ENCODE measurements at places on chromosomes 7 and 10.

DNA sequence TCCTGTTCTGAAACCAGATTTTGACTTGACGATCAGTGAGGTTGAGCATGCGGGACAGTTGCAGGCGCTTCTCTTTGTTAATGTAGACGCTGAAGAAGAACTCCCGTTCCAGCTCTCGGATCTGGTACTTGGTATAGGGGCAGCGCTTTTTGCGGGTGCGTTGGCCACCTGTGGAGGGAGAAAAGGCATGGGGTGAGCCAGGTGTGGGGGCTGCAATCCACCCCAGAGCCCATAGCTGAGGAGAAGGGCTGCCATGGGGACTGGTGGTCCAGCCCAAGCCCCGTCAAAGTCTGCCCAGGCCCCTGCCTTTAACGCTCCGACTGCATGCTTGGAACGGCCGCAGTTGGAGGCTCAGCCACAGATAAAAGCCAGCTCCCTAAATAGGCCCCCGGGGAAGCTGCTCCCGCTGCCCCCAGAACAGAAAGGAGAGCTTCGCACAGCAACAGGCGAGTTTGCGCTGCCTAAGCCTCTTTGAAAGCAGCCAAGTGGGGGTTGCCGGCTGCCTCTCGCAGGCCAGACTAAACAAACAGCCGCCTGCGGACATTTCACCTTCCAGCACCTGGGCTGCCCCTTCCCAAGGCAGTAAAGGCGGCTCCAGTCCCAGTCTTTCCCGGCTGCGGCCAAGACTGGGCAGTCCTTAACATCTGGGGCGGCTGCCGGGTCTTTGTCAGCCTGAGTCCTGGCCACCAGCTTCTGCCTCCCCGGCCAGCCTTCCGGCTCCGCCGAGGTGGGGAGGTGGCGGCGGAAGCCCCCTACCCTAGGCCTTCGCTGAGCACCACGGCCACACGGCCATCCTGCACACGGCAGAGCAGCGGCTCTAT lies 2.0 kb downstream of the HOXA11 start:
- no peak for DNase-seq

DNA sequence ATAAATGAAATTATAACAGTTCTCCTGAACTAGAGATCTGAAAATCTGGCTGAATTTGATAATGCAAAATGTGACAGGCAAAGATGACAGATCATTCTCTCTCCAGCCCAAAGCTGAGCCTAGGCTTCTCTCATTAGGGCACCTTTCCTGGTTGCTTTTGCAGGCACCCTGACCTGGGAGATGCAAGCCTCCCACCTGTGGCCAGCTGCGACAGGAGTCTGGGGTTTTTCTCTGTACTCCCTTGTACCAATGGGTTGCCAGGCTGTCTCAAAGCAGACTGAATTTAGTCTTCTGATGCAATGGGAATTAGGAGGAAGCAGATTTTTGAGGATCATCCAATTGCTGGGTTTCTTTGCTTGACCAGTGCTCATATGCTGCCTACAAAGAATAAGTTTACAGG lies 85.0 kb upstream of the EFCAB10 start:
- DNase-seq, result no peak

DNA sequence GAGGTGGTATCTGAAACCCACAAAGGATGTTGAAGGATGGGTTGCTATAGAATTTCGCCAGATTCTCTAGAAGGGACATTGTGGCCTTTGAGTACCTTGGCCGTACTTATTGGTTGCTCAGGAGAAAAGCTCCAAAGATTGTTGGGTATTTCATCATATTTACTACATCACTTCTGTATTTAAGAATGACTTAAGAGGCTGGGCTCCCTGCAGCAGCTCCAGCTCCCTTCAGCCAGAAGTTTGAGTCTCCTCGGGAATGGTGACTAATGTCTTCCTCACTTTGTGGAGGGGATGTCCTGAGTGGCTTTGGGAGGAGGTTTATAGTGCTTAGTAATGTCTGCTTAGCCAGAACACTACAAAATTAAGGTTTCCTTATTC lies 18.1 kb downstream of the MINDY4 start:
- DNase-seq, result no peak

DNA sequence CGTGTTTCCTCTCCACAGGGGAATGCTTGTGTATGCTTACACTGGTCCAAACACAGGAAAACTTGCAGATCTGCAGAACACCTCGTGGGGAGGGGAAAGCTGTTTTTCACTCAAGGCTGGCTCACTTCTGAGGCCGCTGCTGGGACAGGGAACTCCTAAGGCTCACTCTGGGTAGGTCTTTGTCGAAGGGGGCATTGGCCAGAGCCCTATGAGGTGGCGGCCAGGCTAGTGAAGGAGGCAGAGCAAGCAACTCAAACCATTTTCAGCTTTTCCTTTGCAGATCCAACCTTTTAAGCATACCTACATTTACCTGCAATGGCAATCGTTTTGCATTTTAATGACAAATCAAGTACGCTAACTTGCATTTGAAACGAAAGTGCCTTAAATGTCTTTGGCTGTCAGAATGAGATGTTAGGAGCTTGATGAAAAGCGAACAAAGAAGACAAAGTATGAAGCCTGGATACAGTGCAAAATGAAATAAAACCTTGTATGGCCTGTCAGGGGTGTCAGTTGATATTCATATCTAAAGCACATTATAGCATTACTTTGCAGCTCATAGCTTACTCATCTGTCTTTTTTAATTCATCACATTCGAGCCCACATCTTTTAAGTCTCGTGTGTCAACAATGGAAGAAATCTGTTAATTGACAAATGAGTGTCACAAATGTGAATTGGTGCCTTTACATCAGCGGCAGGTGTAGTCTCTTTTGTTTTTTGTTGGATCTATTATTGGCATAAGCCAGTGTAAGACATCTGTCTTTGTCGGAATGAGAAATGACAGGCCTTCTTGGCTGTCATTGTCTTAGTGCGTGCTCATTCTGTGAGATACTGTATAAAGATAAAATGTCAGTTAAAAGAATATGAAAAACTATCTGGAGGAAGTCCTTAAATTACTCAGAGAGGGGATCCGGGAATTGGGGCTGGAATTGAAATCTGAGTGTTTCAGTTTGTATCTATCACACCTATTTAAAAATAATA lies 30.5 kb downstream of the LRMDA start:
- DNase-seq, result no peak

- no peak for DNase-seq
Observed at GRCh38 chr7:128389618-128390329, 20.0 kb downstream of the IMPDH1 start.

GRCh38 chr7:75637854-75638593 lies 100.7 kb downstream of the HIP1 start:
- DNase-seq, result no peak

GRCh38 chr10:124180044-124180745 lies 86.8 kb upstream of the CHST15 start:
- no peak for DNase-seq

- DNase-seq, result no peak
Observed at GRCh38 chr10:61621605-61622051, 41.1 kb upstream of the CABCOCO1 start.

GRCh38 chr7:129840757-129841156 lies 112.0 kb downstream of the UBE2H start:
- no peak for DNase-seq

DNA sequence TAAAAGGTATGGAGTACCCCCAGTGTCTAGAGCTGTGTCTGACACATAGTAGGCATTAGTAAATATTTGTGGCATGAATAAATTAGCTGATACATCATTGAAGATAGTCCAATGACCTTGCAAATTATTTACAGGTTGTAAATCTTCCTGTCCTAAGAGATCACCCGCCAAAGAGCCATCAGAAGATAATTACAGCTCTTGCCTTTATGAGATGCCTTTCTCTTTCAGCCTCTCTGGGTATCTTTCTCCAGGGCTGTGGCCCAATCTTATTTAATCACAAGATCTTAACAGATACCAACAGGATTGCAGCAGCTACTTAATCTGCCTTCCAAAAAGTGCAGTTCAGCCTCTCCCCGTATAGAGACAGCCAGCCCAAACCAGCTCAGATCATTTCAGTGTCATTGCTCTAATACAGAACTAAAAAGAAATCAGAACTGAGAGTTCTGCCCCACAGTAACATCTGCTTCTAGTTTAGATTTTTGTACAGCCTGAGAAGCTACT lies 41.5 kb downstream of the MYOF start:
- no peak for DNase-seq

DNA sequence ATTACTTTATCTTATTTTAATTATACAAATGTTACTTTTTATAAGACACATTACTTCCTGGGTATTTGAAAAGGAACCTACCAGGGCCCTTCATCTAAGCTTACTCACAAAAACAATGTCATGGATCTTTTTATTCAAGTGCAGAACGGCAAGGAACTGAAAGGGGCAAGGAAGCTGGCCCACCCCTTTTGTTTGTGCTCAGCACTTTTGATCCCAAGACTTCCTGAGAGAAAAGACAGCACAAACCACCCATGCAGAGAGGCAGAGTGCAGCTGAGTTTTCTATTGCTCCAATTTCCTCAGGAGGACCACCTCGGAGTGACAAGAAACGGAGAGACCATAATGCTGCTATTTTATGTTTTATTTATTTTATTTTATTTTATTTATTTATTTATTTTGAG lies 232.0 kb upstream of the NRP1 start:
- DNase-seq, result no peak

- DNase-seq, result no peak
Observed at GRCh38 chr7:33250421-33250871, 121.1 kb downstream of the BBS9 start.

- DNase-seq, result no peak
Observed at GRCh38 chr7:26513948-26514347, 222.3 kb downstream of the SNX10 start.

GRCh38 chr7:18019555-18019954 lies 8.1 kb downstream of the PRPS1L1 start:
- DNase-seq, result no peak

DNA sequence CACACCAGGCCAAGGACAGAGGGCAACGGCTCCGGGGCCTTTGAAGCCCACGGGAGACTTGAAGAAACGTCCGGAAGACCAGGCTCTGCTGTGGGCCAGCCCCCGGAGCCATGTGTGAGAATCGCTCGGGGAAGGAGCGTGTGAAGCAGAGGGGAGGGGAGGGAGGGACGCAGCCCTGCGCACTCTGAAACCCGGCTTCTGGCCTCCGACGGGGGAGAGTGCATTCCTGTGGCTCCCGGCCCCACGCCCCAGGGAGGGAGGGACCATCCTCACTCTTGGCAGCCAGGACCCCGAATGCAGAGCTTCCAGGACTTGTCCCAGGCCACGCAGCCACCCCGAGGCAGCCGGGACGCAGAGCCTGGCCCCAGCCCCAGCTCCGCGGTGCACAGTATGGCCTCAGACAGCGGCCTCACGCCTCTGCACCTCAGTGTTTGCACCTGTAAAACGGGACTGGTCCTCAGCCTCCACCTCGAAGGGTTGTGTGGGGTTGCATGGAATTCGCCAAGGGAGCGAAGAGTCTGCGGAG lies 67.4 kb downstream of the PDGFA start:
- DNase-seq, result no peak

DNA sequence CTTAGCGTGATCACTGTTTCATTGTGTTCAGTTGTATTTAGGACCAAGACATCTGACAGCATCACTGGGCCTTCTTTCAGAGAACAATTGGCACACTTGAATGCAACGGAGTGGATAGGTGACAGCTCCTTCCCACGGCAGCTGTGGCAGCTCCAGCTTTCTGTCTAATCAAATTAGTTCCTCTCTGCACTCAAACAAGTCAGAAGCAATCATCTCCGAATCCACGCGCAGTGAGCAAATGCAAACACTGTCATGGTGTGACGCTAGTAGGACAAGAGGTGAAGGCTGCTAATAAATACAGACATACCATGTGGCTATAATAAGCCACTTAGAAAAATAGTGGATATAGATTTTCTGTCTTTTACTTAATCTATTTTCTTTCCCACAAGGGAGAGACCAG lies 542.4 kb downstream of the ACTR3B start:
- no peak for DNase-seq

GRCh38 chr10:124119946-124120345 lies 26.5 kb upstream of the CHST15 start:
- no peak for DNase-seq

GRCh38 chr7:41588341-41588740 lies 114.5 kb downstream of the INHBA start:
- no peak for DNase-seq

DNA sequence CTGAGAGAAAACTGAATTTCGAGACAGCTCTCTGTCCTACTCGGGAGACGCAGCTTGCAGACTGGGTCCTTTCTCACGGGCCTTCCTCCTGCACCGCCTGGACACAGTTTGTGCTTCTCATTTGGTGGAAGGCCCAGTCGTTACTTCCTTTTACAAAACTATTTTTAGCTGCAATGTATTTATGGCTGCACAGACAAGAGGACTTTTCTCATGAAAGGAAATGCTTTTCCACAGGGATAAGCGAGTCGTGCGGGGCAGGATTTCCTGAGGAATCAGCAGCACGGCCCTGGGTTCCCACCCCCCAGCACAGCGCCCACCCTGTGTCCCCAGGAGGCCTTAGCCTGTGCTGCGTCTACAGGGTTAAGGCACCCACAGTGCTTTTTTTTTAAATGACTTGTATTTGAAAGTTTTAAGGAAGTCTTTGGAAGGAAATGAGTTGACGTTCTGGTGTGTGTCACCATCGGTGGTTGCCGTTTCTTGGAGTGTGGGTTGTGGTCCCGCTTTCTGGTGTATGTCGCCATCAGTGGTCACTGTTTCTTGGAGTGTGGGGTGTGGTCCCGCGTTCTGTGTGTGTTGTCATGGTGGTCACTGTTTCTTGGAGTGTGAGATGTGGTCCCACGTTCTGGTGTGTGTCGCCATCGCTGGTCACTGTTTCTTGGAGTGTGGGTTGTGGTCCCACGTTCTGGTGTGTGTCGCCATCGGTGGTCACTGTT lies 50.9 kb downstream of the INPP5A start:
- DNase-seq, result peak; percentile 57

GRCh38 chr7:54817152-54817551 lies 58.1 kb upstream of the SEC61G start:
- no peak for DNase-seq

GRCh38 chr7:135733603-135734342 lies 5.8 kb upstream of the SLC13A4 start:
- no peak for DNase-seq

DNA sequence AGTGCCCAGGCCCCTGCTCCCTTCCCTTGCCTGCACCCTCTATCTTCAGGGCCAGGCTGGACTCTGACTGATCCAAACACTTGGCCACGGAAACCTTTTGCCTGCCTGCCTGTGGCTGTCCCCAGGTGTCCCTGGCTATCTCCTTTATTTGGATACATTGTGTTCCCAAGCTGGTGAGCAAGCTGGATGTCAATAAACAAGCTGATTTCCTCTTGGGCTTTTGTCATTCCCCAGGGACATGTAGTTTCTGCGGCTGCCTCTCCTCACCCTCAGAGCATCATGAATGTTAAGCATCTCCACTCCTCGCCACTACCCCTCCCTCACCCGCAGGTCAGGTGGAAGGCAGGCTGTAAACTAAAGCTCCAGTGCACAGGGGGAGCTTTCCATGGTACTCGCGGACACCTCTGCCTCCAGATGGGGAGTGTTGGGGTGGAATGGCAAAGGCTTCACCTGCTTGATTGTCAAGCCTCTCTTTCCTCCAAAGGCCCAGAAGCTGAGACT lies 6.9 kb downstream of the GHRHR start:
- no peak for DNase-seq

DNA sequence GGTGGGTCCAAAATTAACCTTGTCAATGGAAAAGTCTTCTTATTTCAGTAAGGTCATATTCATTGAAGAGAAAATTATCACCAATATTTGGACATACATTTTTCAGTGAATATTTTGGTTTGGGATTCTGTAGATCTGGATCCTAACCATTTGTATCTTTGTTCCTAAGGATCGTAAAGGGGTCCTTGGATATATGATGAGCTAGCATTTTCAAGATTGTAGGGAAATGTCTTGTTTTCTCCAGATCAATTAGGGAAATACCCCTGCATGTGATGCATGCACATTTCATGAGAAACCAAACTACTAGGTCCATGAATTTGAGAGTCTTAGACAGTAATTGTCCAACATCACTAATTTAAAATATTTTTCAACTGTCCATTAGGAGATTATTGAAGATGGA lies 18.0 kb downstream of the DNTT start:
- DNase-seq, result no peak

All from GM06990 (cell line).